Chondrocyte (in vitro differentiated cells): ENCODE measurements at places on chromosomes 12 and 14.

- H3K27ac ChIP-seq = no peak overlapping the region
- H3K4me1 ChIP-seq = no peaks in the 10 kb centered on the region
- H3K4me3 ChIP-seq = no peak overlapping the region
- H3K36me3 ChIP-seq = no peaks in the 10 kb centered on the region
Observed at GRCh38 chr12:103548622-103549601, 38.2 kb upstream of the STAB2 start.

GRCh38 chr12:123601602-123602489 lies at the start of gene DDX55:
DDX55 (plus strand) TSS chr12:123602099; CDS start chr12:123602149, 50 bp downstream.
- H3K27me3 ChIP-seq = no peaks in the 10 kb centered on the region
- H3K4me3 ChIP-seq = peak within 1 kb of the TSS; percentile 97

DNA sequence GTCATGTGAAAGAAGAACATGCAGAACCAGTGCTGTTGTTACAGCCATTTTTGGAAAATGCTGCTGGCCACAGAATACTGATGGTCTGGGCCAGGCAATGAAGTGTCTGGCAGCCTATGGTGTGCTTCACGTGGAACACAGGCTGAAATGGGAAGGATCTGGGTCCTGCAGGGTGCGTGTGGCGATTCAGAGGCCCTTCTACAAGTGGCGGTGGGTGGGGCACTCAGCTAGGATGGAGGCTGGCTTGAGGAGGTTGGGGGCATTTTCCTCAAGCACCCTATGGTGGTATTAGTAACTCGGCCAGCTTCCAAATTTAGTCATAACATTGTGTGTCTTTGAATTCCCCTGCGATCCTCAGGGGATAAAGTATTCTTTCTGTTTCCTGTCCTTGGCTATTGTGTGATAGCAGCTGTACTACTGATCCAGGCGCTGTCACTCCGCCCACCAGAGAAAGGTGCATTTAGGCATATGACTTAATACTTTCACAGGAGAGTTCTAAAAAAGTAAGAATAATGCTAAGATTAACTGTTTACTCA lies 9.2 kb upstream of the RAD52 start:
- peaks cover 13% of the 10 kb centered on the region for H3K4me1 ChIP-seq
- H3K27me3 ChIP-seq = no peaks in the 10 kb centered on the region
- no peak overlapping the region for H3K27ac ChIP-seq
- no peak overlapping the region for H3K4me3 ChIP-seq

DNA sequence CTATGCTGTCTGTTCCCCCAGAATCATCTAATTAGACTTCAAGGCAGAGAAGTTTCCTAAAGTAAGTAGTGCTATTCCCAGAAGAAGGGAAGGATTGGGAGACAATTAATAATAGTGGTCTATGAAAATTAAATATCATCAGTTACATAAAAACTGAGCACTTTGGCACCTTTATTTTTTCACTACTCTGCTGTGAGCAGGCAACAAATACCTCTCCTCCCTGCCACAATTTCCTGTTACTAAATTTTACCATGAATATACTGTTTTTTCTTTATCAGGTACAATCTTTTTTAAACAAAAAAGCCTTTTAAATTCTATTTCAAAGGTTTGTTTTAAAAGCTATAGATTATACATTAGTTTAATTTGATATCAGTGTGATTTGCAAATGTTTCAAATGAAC lies 29.4 kb upstream of the KRAS start:
- no peaks in the 10 kb centered on the region for H3K27me3 ChIP-seq
- DNase-seq = no peak
- peaks cover 22% of the 10 kb centered on the region for H3K4me1 ChIP-seq
- no peaks in the 10 kb centered on the region for H3K36me3 ChIP-seq

- DNase-seq = no peak
- no peak overlapping the region for H3K27ac ChIP-seq
- H3K27me3 ChIP-seq = peaks cover 7% of the 10 kb centered on the region
- H3K36me3 ChIP-seq = no peaks in the 10 kb centered on the region
- H3K4me1 ChIP-seq = no peaks in the 10 kb centered on the region
Observed at GRCh38 chr12:130421896-130422295, 84.2 kb downstream of the PIWIL1 start.

DNA sequence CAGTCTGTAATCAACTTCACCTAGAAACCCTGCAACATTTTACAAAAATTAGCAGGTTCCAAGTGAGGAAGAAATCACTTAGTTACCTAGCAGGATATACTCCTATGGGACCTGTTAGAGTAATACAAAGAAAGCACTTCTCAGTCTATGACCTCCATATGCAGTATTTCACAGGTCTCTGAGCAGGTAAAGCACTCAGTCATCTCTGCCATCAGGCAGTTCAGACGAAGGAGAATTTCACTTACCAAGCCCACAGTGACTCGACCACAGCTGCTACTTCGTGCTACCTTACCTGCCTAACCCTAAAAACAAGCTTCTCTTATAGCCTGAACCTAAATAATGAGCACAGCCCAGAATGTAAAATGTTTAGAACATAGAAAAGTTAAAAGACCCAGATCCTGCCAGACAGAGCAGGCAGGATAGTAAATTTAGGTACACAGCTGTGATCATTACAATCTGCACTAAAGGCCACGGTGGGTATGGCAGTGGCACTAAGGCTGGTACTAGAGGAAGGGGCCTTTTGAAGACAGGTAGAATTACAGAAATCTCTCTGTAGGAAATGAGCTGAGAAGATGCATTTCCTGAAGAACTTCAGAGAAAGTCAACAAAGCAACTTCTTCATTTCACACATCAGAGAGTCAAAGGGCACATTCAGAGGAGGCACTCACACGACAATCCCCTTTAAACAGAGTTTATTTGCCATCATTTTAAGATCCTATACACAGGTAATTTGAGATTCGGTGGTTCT lies 35.7 kb downstream of the DCAF5 start:
- no peak overlapping the region for H3K4me3 ChIP-seq
- H3K36me3 ChIP-seq = peaks cover 24% of the 10 kb centered on the region
- H3K27ac ChIP-seq = no peak overlapping the region
- DNase-seq = no peak
- H3K4me1 ChIP-seq = peaks cover 11% of the 10 kb centered on the region

DNA sequence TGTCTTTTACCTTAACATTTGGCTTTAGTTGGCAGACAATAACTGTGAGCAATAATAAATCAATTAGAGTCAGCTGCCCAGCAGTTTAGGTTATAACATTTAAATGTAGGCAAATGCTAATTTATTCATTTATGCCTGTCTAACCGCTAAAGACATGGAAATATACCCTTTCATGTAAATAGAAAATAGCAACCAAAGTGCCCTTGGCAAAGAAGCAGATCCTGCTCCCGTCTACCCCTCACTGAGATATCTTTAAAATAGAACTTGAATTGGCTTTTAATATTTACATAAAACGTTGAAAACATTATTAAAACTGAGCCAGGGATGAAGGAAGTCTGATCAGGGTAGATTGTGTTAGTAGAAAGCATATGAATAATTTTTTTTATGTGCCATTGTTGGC lies 67.3 kb downstream of the ATP23 start:
- H3K4me3 ChIP-seq = no peak overlapping the region
- no peak for DNase-seq
- no peak overlapping the region for H3K27ac ChIP-seq
- H3K4me1 ChIP-seq = peaks cover 6% of the 10 kb centered on the region
- H3K27me3 ChIP-seq = peaks cover 3% of the 10 kb centered on the region

DNA sequence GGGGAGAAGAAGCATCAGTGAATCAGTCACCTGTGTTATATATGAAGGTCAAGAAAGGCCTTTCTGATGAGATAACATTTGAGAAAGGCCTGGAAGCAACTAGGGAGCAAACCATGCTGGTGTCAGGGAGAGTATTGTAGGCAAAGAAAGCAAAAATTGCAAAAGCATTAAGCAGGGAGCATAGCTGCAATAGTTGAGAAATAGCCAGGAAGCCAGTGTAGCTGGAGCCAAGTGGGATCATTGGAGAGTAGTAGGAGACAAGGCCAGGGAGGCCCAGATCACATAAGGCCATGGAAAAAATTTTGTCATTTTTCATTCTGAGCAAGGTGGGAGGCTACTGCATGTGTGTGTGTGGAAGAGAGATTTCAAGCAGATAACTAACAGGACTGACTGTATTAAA lies 18.8 kb upstream of the MAGOHB start:
- no peaks in the 10 kb centered on the region for H3K27me3 ChIP-seq
- peaks cover 26% of the 10 kb centered on the region for H3K4me1 ChIP-seq
- H3K36me3 ChIP-seq = no peaks in the 10 kb centered on the region
- H3K27ac ChIP-seq = peak overlapping the region; percentile 49
- no peak overlapping the region for H3K4me3 ChIP-seq
- no peak for DNase-seq

- H3K27ac ChIP-seq = no peak overlapping the region
- no peaks in the 10 kb centered on the region for H3K27me3 ChIP-seq
- H3K4me1 ChIP-seq = no peaks in the 10 kb centered on the region
- H3K4me3 ChIP-seq = no peak overlapping the region
Observed at GRCh38 chr14:74207943-74208342, 31.3 kb upstream of the VSX2 start.

- peaks cover 18% of the 10 kb centered on the region for H3K4me1 ChIP-seq
- H3K27me3 ChIP-seq = no peaks in the 10 kb centered on the region
- H3K36me3 ChIP-seq = peaks cover 22% of the 10 kb centered on the region
- DNase-seq = no peak
- H3K27ac ChIP-seq = no peak overlapping the region
- no peak overlapping the region for H3K4me3 ChIP-seq
Observed at GRCh38 chr14:61051051-61051450, 70.0 kb downstream of the SLC38A6 start.

GRCh38 chr12:3632256-3632655 lies 120.7 kb downstream of the CRACR2A start:
- H3K36me3 ChIP-seq = no peaks in the 10 kb centered on the region
- no peak overlapping the region for H3K4me3 ChIP-seq
- peaks cover 10% of the 10 kb centered on the region for H3K27me3 ChIP-seq
- no peak for DNase-seq
- no peak overlapping the region for H3K27ac ChIP-seq

- peaks cover 2% of the 10 kb centered on the region for H3K36me3 ChIP-seq
- peak overlapping the region; percentile 9 for H3K27ac ChIP-seq
- H3K4me1 ChIP-seq = peaks cover 93% of the 10 kb centered on the region
- no peaks in the 10 kb centered on the region for H3K27me3 ChIP-seq
- no peak overlapping the region for H3K4me3 ChIP-seq
Observed at GRCh38 chr14:69670093-69670492, 58.7 kb downstream of the SUSD6 start.

GRCh38 chr14:75158843-75159614 lies 17.4 kb downstream of the TMED10 start:
- peaks cover 1% of the 10 kb centered on the region for H3K36me3 ChIP-seq
- H3K4me1 ChIP-seq = peaks cover 40% of the 10 kb centered on the region
- H3K27ac ChIP-seq = no peak overlapping the region
- no peak for DNase-seq
- no peaks in the 10 kb centered on the region for H3K27me3 ChIP-seq

- no peaks in the 10 kb centered on the region for H3K36me3 ChIP-seq
- no peak for DNase-seq
- H3K4me3 ChIP-seq = no peak overlapping the region
- no peaks in the 10 kb centered on the region for H3K27me3 ChIP-seq
Observed at GRCh38 chr14:72830356-72830755, 63.5 kb downstream of the DPF3 start.

- no peak overlapping the region for H3K27ac ChIP-seq
- no peak for DNase-seq
- H3K4me3 ChIP-seq = no peak overlapping the region
Observed at GRCh38 chr14:99946652-99947489, 118.4 kb upstream of the EVL start.

DNA sequence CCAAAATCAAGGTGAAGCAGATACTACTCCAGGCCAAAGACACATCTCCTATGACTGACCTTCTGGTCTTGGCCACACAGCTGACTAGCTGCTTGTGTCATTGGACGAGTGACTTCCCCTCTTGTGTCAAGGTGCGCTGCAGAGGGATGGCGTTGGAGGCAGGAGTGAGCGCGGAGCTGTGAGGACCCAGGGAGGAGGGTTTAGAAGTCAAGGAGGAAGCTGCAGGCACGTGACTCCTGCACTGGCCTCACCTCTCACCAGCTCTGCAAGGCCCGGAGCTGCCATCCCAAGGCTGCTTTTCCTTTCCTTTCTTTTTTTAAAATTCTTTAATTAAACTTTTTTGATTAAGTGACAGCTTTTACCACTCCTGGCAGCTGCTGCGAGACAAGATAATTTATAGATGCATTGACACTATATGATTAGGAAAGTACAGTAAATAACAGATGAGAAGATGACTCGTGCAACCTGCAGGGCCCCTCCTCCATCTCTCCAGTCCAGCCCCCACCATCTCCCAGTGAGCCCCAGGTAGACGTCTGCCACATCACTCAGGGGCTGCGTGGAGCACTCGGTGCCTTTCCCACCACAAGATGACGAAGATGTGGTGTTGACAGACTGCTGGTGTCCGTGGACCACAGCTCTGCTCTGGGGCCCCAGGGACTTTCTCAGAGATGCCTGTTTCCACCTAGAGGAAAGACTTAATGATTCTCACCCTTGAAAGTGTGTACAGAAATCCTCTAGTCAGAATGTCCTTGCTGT lies 350.6 kb downstream of the CACNA1C start:
- H3K27me3 ChIP-seq = no peaks in the 10 kb centered on the region
- H3K4me3 ChIP-seq = no peak overlapping the region
- H3K36me3 ChIP-seq = peaks cover 8% of the 10 kb centered on the region
- no peaks in the 10 kb centered on the region for H3K4me1 ChIP-seq
- no peak overlapping the region for H3K27ac ChIP-seq
- DNase-seq = no peak

DNA sequence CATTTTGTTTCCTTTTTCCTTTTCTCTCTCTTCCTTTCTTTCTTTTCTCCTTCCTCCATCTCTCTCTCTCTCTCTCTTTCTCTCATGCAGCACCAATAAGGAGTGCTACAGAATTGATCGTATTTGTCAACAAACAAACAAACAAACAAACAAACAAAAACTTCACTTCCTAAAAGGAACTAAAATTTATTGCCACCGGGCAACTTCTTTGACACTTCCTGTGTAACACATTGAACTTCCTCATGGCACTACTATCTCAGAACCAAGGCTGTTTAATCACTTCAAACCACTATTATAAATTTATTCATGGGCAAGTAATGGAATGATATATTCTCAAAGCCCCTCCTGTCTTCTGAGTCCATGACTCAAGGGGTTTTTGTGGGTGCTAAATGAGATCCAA lies 51.3 kb downstream of the SERPINA3 start:
- H3K27ac ChIP-seq = peak overlapping the region; percentile 22
- H3K36me3 ChIP-seq = no peaks in the 10 kb centered on the region
- DNase-seq = no peak
- H3K4me3 ChIP-seq = no peak overlapping the region

- no peak for DNase-seq
- H3K27ac ChIP-seq = no peak overlapping the region
- H3K4me3 ChIP-seq = no peak overlapping the region
- H3K36me3 ChIP-seq = no peaks in the 10 kb centered on the region
Observed at GRCh38 chr14:75249958-75250336, 28.7 kb upstream of the FOS start.

GRCh38 chr12:58777815-58778214 lies 142.5 kb downstream of the LRIG3 start:
- peaks cover 1% of the 10 kb centered on the region for H3K36me3 ChIP-seq
- peaks cover 30% of the 10 kb centered on the region for H3K4me1 ChIP-seq
- no peaks in the 10 kb centered on the region for H3K27me3 ChIP-seq
- no peak for DNase-seq
- H3K4me3 ChIP-seq = no peak overlapping the region
- H3K27ac ChIP-seq = no peak overlapping the region
